ENCODE measurements at places on chromosomes 16 and 17.

- no peak overlapping the region for H3K4me3 ChIP-seq
- DNase-seq, result no peak
- peaks cover 3% of the 10 kb centered on the region for H3K36me3 ChIP-seq
These were observed 9.3 kb downstream of the ZNF629 start for GRCh38 chr16:30777591-30778297.

DNA sequence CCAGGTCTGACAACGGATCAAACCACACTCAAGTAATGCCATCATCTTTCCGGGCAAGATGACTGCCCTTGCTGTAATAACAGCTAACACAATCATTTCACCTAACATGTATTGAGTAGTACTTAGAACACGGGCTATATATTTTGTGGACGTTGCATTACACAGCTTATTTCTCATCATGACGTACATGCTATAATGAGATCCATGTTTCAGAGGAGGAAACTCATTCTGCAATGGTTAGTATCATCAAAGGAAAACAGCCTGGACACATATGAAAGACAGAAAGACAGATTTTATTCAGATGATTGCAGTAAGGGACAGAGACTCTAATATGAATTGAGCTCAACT, 446.7 kb downstream of the HS3ST3B1 start:
- no peaks in the 10 kb centered on the region for H3K36me3 ChIP-seq
- H3K27ac ChIP-seq, result no peak overlapping the region
- peaks cover 2% of the 10 kb centered on the region for H3K27me3 ChIP-seq
- DNase-seq, result no peak

DNA sequence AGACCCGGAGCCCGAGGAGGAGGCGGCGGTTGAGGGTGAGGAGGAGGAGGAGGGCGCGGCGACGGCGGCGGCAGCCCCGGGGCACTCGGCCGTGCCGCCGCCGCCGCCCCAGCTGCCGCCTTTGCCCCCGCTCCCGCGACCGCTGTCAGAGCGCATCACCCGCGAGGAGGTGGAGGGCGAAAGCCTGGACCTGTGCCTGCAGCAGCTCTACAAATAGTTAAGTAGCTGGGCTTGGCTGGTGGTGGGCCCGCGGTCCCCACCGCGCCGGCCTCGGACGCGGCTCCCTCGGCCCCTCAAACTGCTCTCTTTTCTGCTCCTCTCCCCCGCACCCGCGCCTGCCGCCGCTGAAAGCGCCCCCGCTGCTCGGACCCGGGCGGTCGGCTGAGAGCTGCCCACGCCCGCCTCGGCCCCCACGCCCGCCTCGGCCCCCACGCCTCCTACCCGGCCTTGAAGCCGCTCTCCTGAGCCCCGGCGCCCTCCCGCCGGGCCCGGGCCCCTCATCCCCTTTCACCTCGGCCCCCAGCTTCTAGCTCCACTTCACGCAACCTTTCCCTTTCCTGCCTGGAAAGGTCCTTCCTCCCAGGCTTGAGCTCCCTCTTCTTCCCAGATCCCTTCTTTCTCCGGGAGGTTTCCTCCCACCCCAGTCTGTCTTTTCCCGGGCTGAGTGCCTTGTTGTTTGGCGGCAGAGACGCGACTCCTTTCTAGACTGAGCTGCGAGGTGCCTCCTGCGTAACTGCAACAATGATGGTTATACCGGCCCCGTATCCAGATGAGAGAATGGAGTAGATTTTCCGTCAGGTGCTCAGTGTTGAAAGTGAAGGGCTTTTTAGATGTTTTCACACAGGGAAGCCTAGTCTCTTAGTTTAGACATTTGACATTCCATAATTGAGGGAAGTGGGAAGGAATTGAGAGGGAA, 850 bp downstream of the PPM1E start:
- H3K4me1 ChIP-seq, result no peaks in the 10 kb centered on the region
- no peaks in the 10 kb centered on the region for H3K36me3 ChIP-seq
- no peak for DNase-seq
- peak overlapping the region; percentile 5 for H3K4me3 ChIP-seq

DNA sequence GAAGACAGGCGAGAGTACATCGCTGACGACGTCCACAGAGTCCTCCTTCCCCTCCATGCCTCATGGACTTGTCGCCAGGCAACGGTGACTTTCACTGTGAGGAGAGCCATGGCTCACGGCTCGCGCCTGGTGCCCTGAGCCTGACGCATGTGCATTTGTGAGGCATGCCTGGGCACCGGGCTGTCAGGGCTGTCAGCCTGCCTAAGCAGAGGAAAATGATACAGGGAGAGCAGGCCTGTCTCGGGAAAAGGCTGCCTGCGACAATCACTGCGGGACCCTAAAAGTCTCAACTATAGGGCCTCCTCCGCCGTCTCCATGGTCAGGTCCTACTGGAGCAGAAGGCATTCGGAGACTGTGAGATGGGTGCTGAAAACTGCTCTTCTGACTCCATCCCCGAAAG, 135.5 kb upstream of the WSB1 start:
- no peaks in the 10 kb centered on the region for H3K27me3 ChIP-seq
- DNase-seq, result no peak
- no peaks in the 10 kb centered on the region for H3K4me1 ChIP-seq

GRCh38 chr16:76176153-76176552, 101.0 kb upstream of the CNTNAP4 start:
- H3K4me3 ChIP-seq, result no peak overlapping the region
- H3K27me3 ChIP-seq, result no peaks in the 10 kb centered on the region
- H3K4me1 ChIP-seq, result no peaks in the 10 kb centered on the region
- H3K27ac ChIP-seq, result no peak overlapping the region
- no peak for DNase-seq

DNA sequence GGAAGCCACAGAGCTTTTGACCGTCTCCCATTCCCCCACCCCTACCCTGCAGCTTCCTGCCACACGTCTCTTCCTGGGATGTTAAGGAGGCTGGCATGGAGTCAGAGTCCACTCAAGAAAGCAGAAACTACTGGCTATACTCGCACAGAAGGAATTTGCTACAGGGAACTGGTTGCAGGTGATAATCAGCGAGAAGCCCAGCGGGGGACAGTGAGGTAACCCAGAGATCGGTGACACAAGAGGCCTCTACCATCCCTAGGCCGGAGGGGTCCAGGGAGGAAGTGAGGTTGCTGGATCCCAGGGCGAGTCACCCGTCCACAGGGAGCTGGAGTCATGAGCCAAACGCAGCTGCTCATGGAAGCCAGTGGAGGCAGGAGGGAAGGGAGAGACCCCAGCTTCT, 93.7 kb downstream of the SDK2 start:
- no peak overlapping the region for H3K4me3 ChIP-seq
- H3K27ac ChIP-seq, result no peak overlapping the region
- H3K36me3 ChIP-seq, result no peaks in the 10 kb centered on the region
- H3K27me3 ChIP-seq, result no peaks in the 10 kb centered on the region
- DNase-seq, result no peak

- no peak for DNase-seq
- no peak overlapping the region for H3K27ac ChIP-seq
- no peaks in the 10 kb centered on the region for H3K4me1 ChIP-seq
- no peaks in the 10 kb centered on the region for H3K36me3 ChIP-seq
- H3K4me3 ChIP-seq, result no peak overlapping the region
These were observed 6.5 kb downstream of the ABHD15 start for GRCh38 chr17:29560316-29560715.

DNA sequence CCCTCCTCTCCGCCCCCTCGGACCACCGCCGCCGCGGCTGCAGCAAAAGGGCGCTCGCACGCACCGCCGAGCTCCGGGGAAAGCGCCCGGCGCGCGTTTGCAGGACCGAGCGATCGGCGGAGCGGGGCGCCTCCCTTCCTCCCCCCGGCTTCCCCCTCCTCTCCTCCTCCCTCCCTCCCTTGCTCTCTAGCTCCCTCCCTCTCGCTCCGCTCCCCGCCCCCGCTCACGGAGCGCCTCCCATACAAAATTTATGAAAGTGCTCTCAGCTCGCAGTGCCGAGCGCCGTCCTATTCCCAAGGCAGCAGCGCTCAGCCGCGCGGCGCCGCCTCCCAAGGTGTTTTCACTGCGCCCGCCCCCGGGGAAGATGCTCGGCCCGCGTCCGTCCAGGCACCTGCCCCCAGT, at the start of gene RTN4RL1:
Gene RTN4RL1 (minus strand): TSS at position 115 of the 402 bp plus-strand sequence. CDS start 469 bp downstream, outside the sequence.
- no peak within 1 kb of the TSS for H3K27ac ChIP-seq
- H3K27me3 ChIP-seq, result no peaks in the 10 kb centered on the region
- H3K4me1 ChIP-seq, result no peaks in the 10 kb centered on the region
- H3K4me3 ChIP-seq, result peak within 1 kb of the TSS; percentile 36
- DNase-seq, result peak; percentile 83

DNA sequence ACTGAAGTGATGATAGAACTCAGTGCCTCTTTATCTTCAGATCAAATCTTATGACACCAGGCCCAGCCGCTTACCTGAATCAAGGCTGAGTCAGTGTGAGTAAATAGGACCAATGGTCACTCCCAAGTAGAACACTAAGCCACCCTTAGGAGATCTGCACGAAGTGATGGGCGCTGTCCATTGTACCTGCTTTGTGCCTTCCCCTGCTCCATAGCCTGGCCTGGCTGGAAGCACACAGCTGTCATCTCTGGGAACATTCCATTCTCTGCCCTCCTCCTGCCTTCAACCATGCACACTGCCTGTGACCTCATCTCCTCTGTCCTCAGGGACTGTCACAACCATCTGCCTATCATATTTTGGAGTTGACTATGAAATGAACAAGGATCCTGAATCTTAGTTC, 279.5 kb upstream of the ASIC2 start:
- no peaks in the 10 kb centered on the region for H3K4me1 ChIP-seq
- DNase-seq, result no peak
- H3K27me3 ChIP-seq, result no peaks in the 10 kb centered on the region
- H3K4me3 ChIP-seq, result no peak overlapping the region
- no peak overlapping the region for H3K27ac ChIP-seq

- no peak overlapping the region for H3K4me3 ChIP-seq
- H3K27ac ChIP-seq, result no peak overlapping the region
- H3K27me3 ChIP-seq, result no peaks in the 10 kb centered on the region
- H3K4me1 ChIP-seq, result no peaks in the 10 kb centered on the region
- DNase-seq, result no peak
These were observed 18.2 kb upstream of the MEIOB start for GRCh38 chr16:1890024-1890707.

- no peak overlapping the region for H3K4me3 ChIP-seq
- H3K27me3 ChIP-seq, result no peaks in the 10 kb centered on the region
These were observed 138.4 kb downstream of the PRKCB start for GRCh38 chr16:23974223-23974622.

- H3K4me3 ChIP-seq, result no peak overlapping the region
- H3K36me3 ChIP-seq, result no peaks in the 10 kb centered on the region
- H3K27ac ChIP-seq, result no peak overlapping the region
- DNase-seq, result peak; percentile 61
- H3K27me3 ChIP-seq, result no peaks in the 10 kb centered on the region
- no peaks in the 10 kb centered on the region for H3K4me1 ChIP-seq
These were observed 4.9 kb downstream of the MYLK3 start for GRCh38 chr16:46743232-46743719.

GRCh38 chr16:81779536-81780320, 637 bp downstream of the PLCG2 start:
- no peaks in the 10 kb centered on the region for H3K36me3 ChIP-seq
- H3K4me1 ChIP-seq, result no peaks in the 10 kb centered on the region
- no peaks in the 10 kb centered on the region for H3K27me3 ChIP-seq

DNA sequence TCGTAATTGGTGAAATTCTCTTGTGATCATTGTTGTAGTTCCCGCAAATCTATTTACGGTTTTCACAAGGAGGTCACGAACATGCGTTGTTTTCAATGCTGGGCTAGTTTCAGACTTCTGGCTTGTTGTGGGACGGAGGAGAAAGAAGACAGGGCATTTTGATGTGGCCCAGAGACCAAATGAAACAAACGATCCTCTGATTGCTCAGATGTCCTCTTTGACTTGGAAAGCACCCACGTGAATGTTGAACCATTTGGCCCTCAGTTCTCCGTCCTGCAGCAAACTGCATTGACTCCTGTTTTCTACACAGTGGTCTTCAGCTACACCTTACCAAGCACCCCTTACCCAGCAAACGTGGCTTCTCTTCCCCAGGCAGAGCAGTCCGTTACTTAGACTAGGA, 391.0 kb downstream of the WWOX start:
- H3K4me3 ChIP-seq, result no peak overlapping the region
- no peak overlapping the region for H3K27ac ChIP-seq
- DNase-seq, result no peak
- H3K4me1 ChIP-seq, result peaks cover 4% of the 10 kb centered on the region
- no peaks in the 10 kb centered on the region for H3K27me3 ChIP-seq

DNA sequence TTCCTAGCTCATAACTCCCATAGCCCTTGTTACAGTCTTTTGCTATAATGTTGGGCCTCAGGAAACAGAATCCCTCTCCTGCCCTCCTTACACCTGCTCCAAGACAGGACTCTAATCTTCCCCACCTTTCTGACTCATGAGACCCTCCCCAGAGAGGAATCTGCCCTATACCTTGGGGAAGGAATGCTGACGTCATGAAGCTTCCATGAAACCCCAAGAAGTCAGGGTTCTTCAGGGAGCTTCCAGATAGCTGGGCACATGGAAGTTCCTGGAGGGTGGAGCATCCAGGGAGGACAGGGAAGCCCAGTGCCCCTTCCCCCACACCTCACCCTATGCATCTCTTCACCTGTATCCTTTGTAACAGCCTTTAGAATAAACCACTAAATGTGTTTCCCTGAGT, 285.7 kb downstream of the SOX9 start:
- H3K4me1 ChIP-seq, result peaks cover 4% of the 10 kb centered on the region
- no peak for DNase-seq
- H3K27ac ChIP-seq, result no peak overlapping the region
- H3K4me3 ChIP-seq, result no peak overlapping the region

DNA sequence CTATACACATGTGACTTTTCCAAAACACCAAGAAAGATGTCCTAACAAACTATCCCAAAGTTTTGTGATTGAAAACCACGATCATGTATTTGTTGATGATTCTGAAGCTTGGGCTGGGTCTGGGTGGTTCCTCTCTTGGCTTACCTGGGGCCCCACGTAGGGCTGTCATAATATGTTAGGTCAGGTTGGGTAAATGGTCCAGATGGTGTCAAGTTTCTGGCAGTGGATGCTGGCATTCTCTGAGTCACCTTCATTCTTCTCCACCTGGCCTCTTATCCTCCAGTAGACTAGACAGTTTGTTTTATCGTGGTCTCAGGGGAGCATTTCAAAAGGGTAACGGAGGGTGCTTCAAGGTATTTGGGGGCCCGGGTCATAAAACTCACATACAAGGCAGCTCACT, 39.4 kb downstream of the SYCE1L start:
- H3K4me1 ChIP-seq, result no peaks in the 10 kb centered on the region
- H3K36me3 ChIP-seq, result no peaks in the 10 kb centered on the region
- DNase-seq, result no peak
- H3K27ac ChIP-seq, result no peak overlapping the region
